ENCODE measurements at places on chromosomes 6 and 20. TPM values are rescaled to one million over a fixed set of nuclear protein-coding genes. Genes with fewer than 3 reads are reported as not detected.

MATN4 gene
- 0.28 TPM for total RNA-seq

HLA-DRB1 gene
- total RNA-seq: not detected

RIPPLY2 gene
- total RNA-seq: 4.0 TPM

GABRR1 gene
- 0.67 TPM for total RNA-seq

POU5F1 gene
- total RNA-seq: not detected

FAM184A gene
- 0.97 TPM for total RNA-seq

OPN5 gene
- total RNA-seq: not detected

CGA gene
- total RNA-seq: not detected

DOK5 gene
- 5.4 TPM for total RNA-seq

XKR7 gene
- 0.04 TPM for total RNA-seq

LINC00237 gene
- total RNA-seq: not detected

TMEM74B gene
- total RNA-seq: not detected

SAMD5 gene
- 4.3 TPM for total RNA-seq

MYT1 gene
- not detected for total RNA-seq

SLPI gene
- total RNA-seq: not detected

PLG gene
- total RNA-seq: not detected

SLC32A1 gene
- not detected for total RNA-seq

FAM83B gene
- total RNA-seq: 0.41 TPM

CUTA gene
- 223 TPM for total RNA-seq

EPHA7 gene
- 10.7 TPM for total RNA-seq

KHDC1L gene
- not detected for total RNA-seq

DYNLRB1 gene
- total RNA-seq: 144 TPM

UST gene
- 1.7 TPM for total RNA-seq

SLC17A1 gene
- not detected for total RNA-seq

GPLD1 gene
- total RNA-seq: 0.63 TPM

MYL9 gene
- total RNA-seq: 0.11 TPM

GPR63 gene
- total RNA-seq: 4.1 TPM

MEA1 gene
- 113 TPM for total RNA-seq

SLC35D3 gene
- total RNA-seq: not detected

EFCAB8 gene
- 0.13 TPM for total RNA-seq

LPA gene
- not detected for total RNA-seq

CCDC170 gene
- total RNA-seq: 0.17 TPM

VSX1 gene
- total RNA-seq: not detected

KAT14 gene
- 20.1 TPM for total RNA-seq

SLC17A9 gene
- total RNA-seq: 0.17 TPM

TSBP1 gene
- not detected for total RNA-seq

BPIFB4 gene
- not detected for total RNA-seq

CDK5RAP1 gene
- 62.1 TPM for total RNA-seq

GJA10 gene
- total RNA-seq: not detected

DZANK1 gene
- total RNA-seq: 4.4 TPM

RIMS1 gene
- 0.50 TPM for total RNA-seq

TFAP2A gene
- total RNA-seq: 19.1 TPM

TMEM217 gene
- total RNA-seq: not detected
